Mammary microvascular endothelial cell (primary cell): ENCODE measurements at places on chromosomes 11 and 22. TPM values are rescaled to one million over a fixed set of nuclear protein-coding genes. Genes with fewer than 3 reads are reported as not detected.

The GAL gene
- 6.8 and 9.1 TPM in 2 replicates for total RNA-seq

The CALCA gene
- total RNA-seq: not detected in 2 replicates

The SLC17A6 gene
- not detected in 2 replicates for total RNA-seq

The CAVIN3 gene
- 582 and 692 TPM in 2 replicates for total RNA-seq

The RFPL1 gene
- not detected in 2 replicates for total RNA-seq

The OR4A16 gene
- not detected in 2 replicates for total RNA-seq

The MAP6 gene
- 0.30 and 0.87 TPM in 2 replicates for total RNA-seq

The MYRF gene
- 2.3 and 4.3 TPM in 2 replicates for total RNA-seq

The OR4C13 gene
- not detected in 2 replicates for total RNA-seq

The CCDC157 gene
- 1.3 and 5.1 TPM in 2 replicates for total RNA-seq

The ARL14EP gene
- 13.9 and 15.9 TPM in 2 replicates for total RNA-seq

The DDI1 gene
- total RNA-seq: not detected in 2 replicates

The DSCAML1 gene
- total RNA-seq: not detected in 2 replicates

The SCT gene
- not detected in 2 replicates for total RNA-seq

The NRIP3 gene
- total RNA-seq: 8.2 and 9.2 TPM in 2 replicates

The TMEM25 gene
- 8.8 and 9.9 TPM in 2 replicates for total RNA-seq

The TMEM121B gene
- 0.10 and 0.33 TPM in 2 replicates for total RNA-seq

The GP1BB gene
- total RNA-seq: 1.0 and 3.7 TPM in 2 replicates

The MYEOV gene
- 10.7 and 14.1 TPM in 2 replicates for total RNA-seq

The SYCE3 gene
- total RNA-seq: not detected in 2 replicates

The RASGRP2 gene
- 1.6 TPM in 1 of 2 replicates, not detected in the other for total RNA-seq

The LIF gene
- 0.33 and 0.49 TPM in 2 replicates for total RNA-seq

The TUB gene
- total RNA-seq: 0.13 and 0.25 TPM in 2 replicates

The ASPHD2 gene
- total RNA-seq: 0.87 and 2.5 TPM in 2 replicates

The MMP13 gene
- not detected in 2 replicates for total RNA-seq

The POTEH gene
- total RNA-seq: not detected in 2 replicates

The SCGB1D2 gene
- total RNA-seq: not detected in 2 replicates

The CDC45 gene
- 39.4 and 43.0 TPM in 2 replicates for total RNA-seq

The MRGPRF gene
- 0.07 TPM in 1 of 2 replicates, not detected in the other for total RNA-seq

The UCP3 gene
- 0.07 and 0.54 TPM in 2 replicates for total RNA-seq

The VPREB1 gene
- not detected in 2 replicates for total RNA-seq

The TRPM5 gene
- total RNA-seq: not detected in 2 replicates

The AIFM3 gene
- total RNA-seq: 0.07 TPM in 1 of 2 replicates, not detected in the other

The UBQLNL gene
- 0.25 TPM in 1 of 2 replicates, not detected in the other for total RNA-seq

The SLC37A4 gene
- total RNA-seq: 17.9 and 22.6 TPM in 2 replicates

The MAJIN gene
- total RNA-seq: not detected in 2 replicates

The OVOL1 gene
- total RNA-seq: not detected in 2 replicates

The KIAA1671 gene
- 29.1 and 30.2 TPM in 2 replicates for total RNA-seq

The RCOR2 gene
- 0.07 TPM in 1 of 2 replicates, not detected in the other for total RNA-seq

The HEPHL1 gene
- total RNA-seq: not detected in 2 replicates

The LARGE1 gene
- 4.5 and 4.9 TPM in 2 replicates for total RNA-seq

The SAA2 gene
- not detected in 2 replicates for total RNA-seq

The FAM76B gene
- 13.4 and 16.7 TPM in 2 replicates for total RNA-seq

The LRRC10B gene
- total RNA-seq: not detected in 2 replicates

The SLCO2B1 gene
- 0.15 and 0.60 TPM in 2 replicates for total RNA-seq

The SERHL2 gene
- 2.0 and 2.9 TPM in 2 replicates for total RNA-seq
